ENCODE measurements at places on chromosomes 4 and X. TPM values are rescaled to one million over a fixed set of nuclear protein-coding genes. Genes with fewer than 3 reads are reported as not detected.

The CLTRN gene
- 28.7 TPM for polyA plus RNA-seq

The PLP2 gene
- 27.6 TPM for polyA plus RNA-seq

The ADH1A gene
- 1.2 TPM for polyA plus RNA-seq

The SPANXN3 gene
- not detected for polyA plus RNA-seq

The ATP2B3 gene
- polyA plus RNA-seq: 0.32 TPM

The SUPT20HL2 gene
- 0.06 TPM for polyA plus RNA-seq

The ZMAT1 gene
- polyA plus RNA-seq: 48.0 TPM

All from renal cortex interstitium (tissue), 15 donors.